ENCODE measurements at places on chromosomes 12 and 14.

- no peak for DNase-seq
These were observed 155.7 kb upstream of the BTG1 start for GRCh38 chr12:92301356-92301755.

DNA sequence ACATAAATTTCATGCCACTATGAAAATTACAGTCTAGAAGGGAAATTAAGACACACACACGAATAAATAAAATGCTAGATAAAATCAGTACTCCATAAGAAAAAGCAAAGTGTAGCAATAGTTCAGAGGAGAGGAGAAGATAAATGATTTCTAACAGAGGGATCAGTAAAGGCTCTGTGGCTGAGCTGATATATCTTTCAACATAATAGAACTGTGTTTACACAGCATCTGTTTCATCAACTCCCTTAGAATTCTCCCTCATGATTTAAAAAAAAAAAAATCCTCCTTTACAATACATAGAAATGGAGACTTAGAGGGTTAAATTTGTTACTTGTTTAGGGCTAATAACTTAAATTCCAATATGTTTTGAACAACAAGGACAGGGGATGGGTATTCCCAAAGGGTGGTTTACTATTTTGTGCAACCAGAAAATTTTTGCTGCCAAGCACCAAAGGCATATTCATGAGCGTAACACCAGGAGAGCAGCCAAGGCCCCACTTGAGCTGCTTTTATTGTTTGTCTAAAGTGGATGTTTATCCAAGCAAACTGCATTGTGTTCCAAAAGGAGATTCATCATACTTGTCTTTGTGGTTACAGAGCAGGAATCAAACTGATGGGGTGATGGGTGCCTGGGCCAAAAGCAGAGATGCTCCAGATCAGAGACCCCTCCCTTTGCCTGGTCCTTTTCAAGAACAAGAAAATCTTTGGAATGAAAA lies 162.7 kb downstream of the BMP4 start:
- no peak for DNase-seq

GRCh38 chr12:77337362-77337761 lies 272.0 kb upstream of the E2F7 start:
- DNase-seq = no peak

GRCh38 chr12:127401005-127401404 lies 866.0 kb upstream of the TMEM132C start:
- no peak for DNase-seq

- DNase-seq = no peak
These were observed 1244.0 kb downstream of the AACS start for GRCh38 chr12:126309278-126309677.

- no peak for DNase-seq
These were observed 104.8 kb downstream of the DUSP6 start for GRCh38 chr12:89247541-89247942.

- no peak for DNase-seq
These were observed 905 bp downstream of the LRRC23 start for GRCh38 chr12:6905414-6906040.

- DNase-seq = no peak
These were observed 150.2 kb upstream of the CLEC14A start for GRCh38 chr14:38405851-38406635.

- DNase-seq = no peak
These were observed 54.8 kb downstream of the GOLGA5 start for GRCh38 chr14:92848887-92849286.

Data from CD4-positive, alpha-beta T cell treated with Interleukin-15 for 4 hours (primary cell).